NCI-H526 (cell line): ENCODE measurements at places on chromosomes 5 and 9.

- DNase-seq = peak; percentile 80
Observed at GRCh38 chr5:135551593-135552447, 16.1 kb upstream of the NEUROG1 start.

- no peak for DNase-seq
Observed at GRCh38 chr5:84384604-84385575, at the start of gene EDIL3. EDIL3 (minus strand) TSS chr5:84384880; CDS start chr5:84384374, 506 bp downstream.

DNA sequence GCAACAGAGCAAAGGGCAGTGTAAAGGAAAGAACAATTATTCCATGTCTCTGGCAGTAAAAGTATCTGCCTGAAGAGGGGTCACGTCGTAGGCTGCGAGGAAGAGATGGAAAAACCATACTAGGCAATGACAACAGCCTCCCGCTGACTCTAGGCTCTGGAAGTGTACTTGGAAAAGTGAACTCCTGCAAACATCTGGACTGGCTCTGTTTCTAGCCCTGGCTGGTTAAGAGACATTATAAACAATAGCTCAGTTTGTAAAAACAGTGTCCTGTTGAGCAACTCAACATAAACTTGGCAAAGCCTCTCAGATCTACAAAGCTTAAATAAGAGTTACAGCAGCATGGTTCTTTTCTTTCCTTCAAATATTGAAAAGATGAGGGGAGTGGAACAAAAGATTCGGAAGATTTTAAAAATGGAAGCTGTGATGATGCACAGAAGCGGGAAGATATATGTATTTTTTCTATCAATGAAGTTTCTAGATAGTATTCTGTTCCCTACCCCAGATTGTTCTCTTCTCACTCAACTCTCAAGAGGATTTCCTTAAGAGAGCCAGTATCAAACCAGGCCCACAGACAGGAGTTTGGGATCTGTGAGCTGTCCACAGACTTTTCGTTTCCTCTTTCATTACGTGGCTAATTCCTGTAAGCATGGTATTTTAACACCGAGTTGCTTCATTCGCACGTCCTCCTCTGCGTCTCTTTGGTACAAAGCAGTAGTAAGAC, 79.4 kb downstream of the SPTLC1 start:
- DNase-seq = no peak

- DNase-seq = no peak
Observed at GRCh38 chr9:69395718-69396117, 70.7 kb downstream of the ENTREP1 start.

DNA sequence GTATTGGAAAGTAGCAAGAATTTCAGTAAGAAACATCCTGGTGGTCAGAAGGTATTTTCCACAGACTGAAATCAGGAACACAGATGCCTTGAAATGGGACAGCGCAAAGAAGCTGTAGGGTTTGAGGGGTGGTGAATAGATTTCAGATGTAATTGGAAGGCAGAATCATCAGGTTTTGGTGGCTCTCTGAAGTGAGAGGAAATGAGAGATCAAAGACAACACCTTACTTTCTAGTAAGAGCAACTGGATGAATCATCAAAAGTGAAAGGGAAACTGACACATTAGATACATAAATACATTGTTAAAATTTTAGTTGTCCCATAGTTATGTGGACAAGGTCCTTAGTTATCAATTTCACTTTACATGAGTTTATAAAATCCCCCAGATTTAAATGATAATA, 188.2 kb upstream of the SLC27A6 start:
- DNase-seq = no peak

DNA sequence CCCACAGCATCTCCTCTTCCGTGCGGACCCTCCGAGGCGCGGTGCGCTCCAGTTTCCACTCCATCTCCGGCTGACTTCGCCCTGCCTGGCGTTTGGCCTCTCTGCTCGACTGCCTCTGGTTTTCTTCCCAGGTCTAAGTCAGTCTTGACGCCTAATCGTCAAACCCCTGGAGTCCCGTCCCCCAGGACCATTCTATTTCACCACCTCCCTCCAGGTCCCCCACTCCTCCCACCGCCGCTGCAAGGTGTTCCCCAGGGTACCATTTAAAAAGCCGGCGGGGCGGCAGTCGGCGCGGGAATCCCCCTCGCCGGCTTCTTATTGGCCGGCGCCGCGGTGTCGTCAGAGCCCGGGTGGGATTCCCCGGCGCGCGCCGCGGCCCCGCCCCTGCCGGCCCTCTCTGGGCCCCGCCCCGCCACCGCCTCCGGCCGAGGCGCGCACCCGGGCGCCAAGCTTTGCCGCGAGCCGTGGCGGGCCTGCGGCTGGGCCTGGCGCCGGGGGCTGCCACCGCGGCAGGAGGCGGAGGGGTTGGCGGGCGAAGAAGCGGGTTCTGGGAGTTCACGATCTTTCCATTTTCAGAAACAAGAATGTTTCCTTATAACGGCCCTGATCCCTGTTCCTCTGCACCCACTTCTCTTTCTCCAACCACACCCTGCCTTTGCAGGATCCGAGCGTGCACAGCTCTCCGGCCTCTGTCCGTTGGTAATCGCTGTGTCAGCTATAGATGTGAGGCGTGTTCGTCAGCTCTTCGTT, at the start of gene CDC20B:
Gene CDC20B (minus strand): TSS at position 241 of the 750 bp plus-strand sequence. CDS start 177 bp downstream, at position 64.
- peak; percentile 71 for DNase-seq

GRCh38 chr9:74645007-74645639, 148.0 kb downstream of the RORB start:
- DNase-seq = peak; percentile 45

DNA sequence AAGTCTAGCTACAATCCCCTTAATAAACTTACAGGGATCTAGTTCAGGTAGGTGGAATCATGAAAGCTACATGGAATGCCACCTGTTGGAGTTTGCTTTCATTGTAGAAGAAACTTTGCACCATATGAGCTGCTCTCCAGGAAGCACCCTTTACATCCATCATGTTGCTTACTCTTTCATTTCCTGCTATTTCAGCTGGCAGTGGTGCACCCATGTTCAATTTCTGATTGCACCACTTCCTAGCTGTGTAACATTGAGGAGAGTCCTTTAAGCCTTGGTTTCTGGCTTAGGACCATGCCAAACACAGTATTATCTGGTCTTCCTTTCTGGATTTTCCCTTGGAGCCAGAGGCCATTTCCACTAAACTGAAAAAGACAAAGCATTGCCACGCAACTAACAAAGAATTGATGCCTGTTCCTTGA, 123.3 kb upstream of the SLC12A2 start:
- no peak for DNase-seq

DNA sequence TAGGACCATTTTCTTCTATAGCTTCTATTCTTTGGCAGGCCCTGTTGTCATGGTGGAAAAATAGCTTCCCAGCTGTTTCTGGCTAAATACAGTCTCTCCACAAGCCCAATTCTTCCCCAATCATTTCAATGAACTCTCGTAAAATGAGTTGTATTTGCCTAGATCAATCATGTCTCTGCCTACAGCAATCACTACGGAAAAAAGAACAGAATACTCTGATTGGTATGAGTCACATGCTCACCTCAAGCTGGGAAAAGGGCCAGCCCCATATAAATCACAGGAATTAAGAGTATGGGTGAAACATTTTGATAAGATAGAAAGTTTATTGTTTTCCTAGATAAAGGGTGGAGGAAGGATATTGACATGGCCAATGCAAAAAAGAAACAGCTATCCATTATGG, 711.4 kb downstream of the EFNA5 start:
- DNase-seq = no peak

DNA sequence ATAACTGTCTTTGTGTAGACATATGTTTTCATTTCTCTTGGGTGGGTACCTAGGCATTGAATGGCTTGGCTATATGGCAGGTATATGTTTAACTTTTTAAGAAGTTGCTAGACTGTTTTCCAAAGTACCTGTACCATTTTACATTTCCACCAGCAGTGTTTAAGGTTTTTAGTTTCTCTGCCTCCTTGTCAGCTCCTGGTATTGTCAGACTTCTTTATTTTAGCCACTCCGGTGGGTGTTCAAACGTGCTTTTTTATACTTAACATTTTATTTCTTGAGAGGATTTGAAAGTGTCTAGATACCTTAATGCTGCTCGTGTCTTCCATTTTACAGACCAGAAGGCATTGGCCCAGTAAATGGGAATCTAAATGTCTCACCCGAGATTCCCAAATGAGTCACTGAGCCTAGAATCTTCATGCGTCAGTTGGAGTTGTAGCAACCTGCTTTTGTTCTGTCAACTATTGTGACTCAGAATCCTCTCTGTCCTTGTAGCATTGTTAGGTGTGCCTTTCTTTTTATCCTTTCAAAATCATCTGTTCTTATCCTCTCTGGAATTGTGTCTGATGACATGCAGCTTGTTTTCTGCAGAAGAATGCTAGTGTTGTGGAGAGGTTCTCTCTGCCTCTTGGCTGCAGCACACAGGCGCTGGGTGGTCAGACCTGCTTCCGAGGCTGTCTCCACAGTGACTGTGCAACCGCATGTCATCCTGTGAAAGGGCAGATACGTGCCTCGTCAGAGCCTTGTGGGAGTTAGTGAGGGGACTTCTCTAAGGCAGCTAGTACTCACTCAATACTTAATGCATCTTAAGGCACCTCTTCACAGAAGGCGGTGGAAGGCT, 291.8 kb downstream of the AOPEP start:
- DNase-seq = no peak

GRCh38 chr9:116284518-116284917, 130.9 kb downstream of the PAPPA start:
- DNase-seq = no peak
